ENCODE measurements at places on chromosomes 12 and 14. TPM values are rescaled to one million over a fixed set of nuclear protein-coding genes. Genes with fewer than 3 reads are reported as not detected.
A peak's percentile ranks its signal among the peaks of the same experiment; 100 is the strongest.

- no peaks in the 10 kb centered on the region for H3K36me3 ChIP-seq
- no peak for DNase-seq
- no peaks in the 10 kb centered on the region for H3K27me3 ChIP-seq
- H3K4me3 ChIP-seq, result no peak overlapping the region
Measured at GRCh38 chr14:54985156-54985555, 41.7 kb downstream of the WDHD1 start.

DNA sequence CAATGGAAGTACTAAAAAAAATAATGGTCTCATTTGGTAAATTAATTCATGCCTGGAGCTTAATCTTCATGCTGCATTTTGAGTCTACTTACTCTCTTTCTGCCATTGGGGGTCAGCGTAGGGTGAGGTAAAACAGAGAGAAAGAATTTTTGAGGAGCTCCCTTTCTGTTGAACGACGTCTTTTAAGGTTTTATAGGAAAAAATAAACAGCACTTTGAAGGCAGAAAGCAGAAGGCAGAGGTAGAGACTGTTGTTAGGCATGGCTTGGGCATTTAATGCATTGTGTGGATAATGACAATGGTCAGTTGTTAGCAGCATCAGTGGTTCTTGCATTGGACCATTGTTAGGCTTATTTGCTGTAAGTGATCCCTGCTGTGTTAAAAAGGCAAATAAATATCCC, 557.2 kb upstream of the STXBP6 start:
- no peaks in the 10 kb centered on the region for H3K36me3 ChIP-seq
- H3K4me3 ChIP-seq, result no peak overlapping the region
- H3K4me1 ChIP-seq, result no peaks in the 10 kb centered on the region
- no peak for DNase-seq

- no peak for DNase-seq
- no peaks in the 10 kb centered on the region for H3K27me3 ChIP-seq
- peaks cover 61% of the 10 kb centered on the region for H3K4me1 ChIP-seq
- no peak overlapping the region for H3K4me3 ChIP-seq
- H3K36me3 ChIP-seq, result no peaks in the 10 kb centered on the region
Measured at GRCh38 chr12:122884091-122884826, 11.7 kb downstream of the VPS37B start.

GRCh38 chr12:124849382-124849781, 14.3 kb downstream of the SCARB1 start:
- H3K36me3 ChIP-seq, result no peaks in the 10 kb centered on the region
- H3K4me1 ChIP-seq, result peaks cover 10% of the 10 kb centered on the region
- no peak overlapping the region for H3K27ac ChIP-seq
- H3K4me3 ChIP-seq, result no peak overlapping the region
- no peak for DNase-seq
- H3K27me3 ChIP-seq, result no peaks in the 10 kb centered on the region

GRCh38 chr12:25241167-25242020, 9.3 kb downstream of the KRAS start:
- no peak for DNase-seq
- peaks cover 2% of the 10 kb centered on the region for H3K4me1 ChIP-seq
- H3K27me3 ChIP-seq, result no peaks in the 10 kb centered on the region
- H3K36me3 ChIP-seq, result no peaks in the 10 kb centered on the region

- no peak for DNase-seq
- no peak overlapping the region for H3K4me3 ChIP-seq
- H3K27ac ChIP-seq, result no peak overlapping the region
- no peaks in the 10 kb centered on the region for H3K36me3 ChIP-seq
- H3K4me1 ChIP-seq, result no peaks in the 10 kb centered on the region
Measured at GRCh38 chr12:63078906-63079305, 72.1 kb downstream of the AVPR1A start.

DNA sequence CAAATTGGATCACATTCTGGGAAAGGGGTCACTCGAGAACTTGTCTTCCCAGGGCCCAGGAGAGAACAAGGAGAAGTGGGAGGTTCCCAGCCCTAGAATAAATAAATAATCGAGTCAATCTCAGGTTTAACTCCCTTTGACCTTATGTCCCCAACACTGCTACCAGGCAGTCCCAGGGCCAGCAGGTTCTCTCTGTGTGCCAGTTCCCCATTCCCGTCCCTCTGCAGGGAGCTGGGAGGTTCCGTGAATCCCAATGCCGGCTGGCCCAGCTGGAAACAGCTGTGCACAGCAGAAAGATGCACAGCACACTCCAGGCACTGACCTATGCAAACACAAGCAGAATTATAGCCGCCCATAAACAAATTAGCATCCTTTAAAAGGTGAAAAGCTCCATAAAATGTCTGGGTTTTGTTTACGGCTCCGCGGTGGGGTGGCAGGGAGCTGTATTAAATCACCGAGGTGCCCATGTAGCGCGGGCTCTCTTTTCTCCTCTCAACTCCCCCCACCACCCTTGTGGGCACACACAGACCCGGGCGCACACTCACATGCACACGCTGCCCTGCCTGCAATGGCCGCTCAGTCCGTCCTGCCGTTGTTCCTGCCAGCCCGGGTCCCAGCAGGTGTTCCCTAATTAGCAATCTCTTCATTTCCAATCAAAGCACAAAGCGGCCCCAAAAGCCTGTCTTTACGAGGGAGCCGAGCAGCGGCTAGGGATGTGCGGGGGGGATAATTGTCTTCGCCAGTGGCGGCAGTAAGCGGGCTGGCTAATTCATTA, 46.6 kb upstream of the ESRRB start:
- H3K27ac ChIP-seq, result no peak overlapping the region
- no peaks in the 10 kb centered on the region for H3K36me3 ChIP-seq
- H3K27me3 ChIP-seq, result no peaks in the 10 kb centered on the region
- no peak overlapping the region for H3K4me3 ChIP-seq

GRCh38 chr14:81509838-81510452, 23.7 kb downstream of the SEL1L start:
- DNase-seq, result no peak
- H3K27ac ChIP-seq, result peak overlapping the region; percentile 14
- H3K27me3 ChIP-seq, result no peaks in the 10 kb centered on the region
- H3K4me1 ChIP-seq, result peaks cover 30% of the 10 kb centered on the region
- no peak overlapping the region for H3K4me3 ChIP-seq

GRCh38 chr12:3520168-3520567, 29.2 kb downstream of the PRMT8 start:
- no peaks in the 10 kb centered on the region for H3K27me3 ChIP-seq
- H3K27ac ChIP-seq, result no peak overlapping the region
- H3K4me1 ChIP-seq, result no peaks in the 10 kb centered on the region
- no peaks in the 10 kb centered on the region for H3K36me3 ChIP-seq
- no peak overlapping the region for H3K4me3 ChIP-seq

DNA sequence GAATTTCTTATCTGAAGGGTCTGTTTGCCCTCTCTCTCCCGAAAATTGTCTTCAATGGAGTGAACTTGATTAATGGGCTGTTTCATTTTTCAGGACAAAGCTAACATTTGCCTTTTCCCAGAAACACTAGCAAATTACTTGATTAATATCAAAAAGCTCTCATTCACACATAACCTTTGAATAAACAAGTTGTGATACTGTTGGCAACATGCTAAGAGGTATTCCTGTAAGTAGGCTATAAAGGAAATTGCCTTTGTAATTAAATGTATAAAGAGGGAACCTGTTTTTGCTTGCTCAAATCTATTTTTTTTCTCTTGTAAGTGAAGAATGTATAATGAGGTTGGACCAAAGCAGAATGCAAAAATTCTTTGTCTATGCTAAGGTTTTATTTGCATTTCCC, 457.2 kb downstream of the TMTC2 start:
- no peak overlapping the region for H3K27ac ChIP-seq
- H3K4me3 ChIP-seq, result no peak overlapping the region
- no peak for DNase-seq

- H3K4me1 ChIP-seq, result no peaks in the 10 kb centered on the region
- H3K27me3 ChIP-seq, result no peaks in the 10 kb centered on the region
- no peak overlapping the region for H3K27ac ChIP-seq
- H3K36me3 ChIP-seq, result no peaks in the 10 kb centered on the region
Measured at GRCh38 chr12:111089616-111090015, 169.2 kb upstream of the MYL2 start.

The FAM90A1 gene
- total RNA-seq, result not detected

GRCh38 chr14:21109377-21110138, 8.7 kb downstream of the TMEM253 start:
- no peak for DNase-seq
- peaks cover 25% of the 10 kb centered on the region for H3K4me1 ChIP-seq
- no peaks in the 10 kb centered on the region for H3K36me3 ChIP-seq
- no peaks in the 10 kb centered on the region for H3K27me3 ChIP-seq
- H3K4me3 ChIP-seq, result no peak overlapping the region

The PPP1R36 gene
- total RNA-seq, result not detected

The LAG3 gene
- 1.5 TPM for total RNA-seq

The PRIMA1 gene
- total RNA-seq, result 3.5 TPM

- no peaks in the 10 kb centered on the region for H3K36me3 ChIP-seq
- no peak for DNase-seq
- H3K4me1 ChIP-seq, result peaks cover 40% of the 10 kb centered on the region
- no peaks in the 10 kb centered on the region for H3K27me3 ChIP-seq
- no peak overlapping the region for H3K4me3 ChIP-seq
- peak overlapping the region; percentile 80 for H3K27ac ChIP-seq
Measured at GRCh38 chr14:59320361-59320760, 131.9 kb downstream of the DAAM1 start.

DNA sequence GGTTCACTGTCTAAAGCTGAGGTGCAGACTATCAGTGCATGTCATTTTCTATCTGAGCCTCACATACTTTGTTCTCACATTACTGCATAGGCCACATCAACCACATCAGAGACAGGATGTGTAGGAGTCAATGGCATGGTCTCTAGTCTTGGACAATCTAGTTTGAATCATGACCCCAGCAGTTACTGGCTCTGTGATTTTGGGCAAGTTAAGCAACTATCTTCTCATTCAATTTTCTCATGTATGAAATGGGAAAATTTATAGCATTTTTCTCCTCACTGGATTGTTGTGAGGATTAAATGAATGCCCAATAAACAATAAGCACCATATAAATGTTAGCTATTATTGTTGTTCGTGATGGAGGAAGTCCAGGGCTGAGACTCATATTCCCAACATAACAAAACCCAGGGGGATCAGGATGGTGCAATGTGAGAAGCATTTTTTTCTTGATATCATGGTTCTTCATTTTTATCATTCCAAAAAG, 432.6 kb downstream of the LRIG3 start:
- H3K4me1 ChIP-seq, result no peaks in the 10 kb centered on the region
- no peaks in the 10 kb centered on the region for H3K27me3 ChIP-seq
- no peak for DNase-seq
- no peak overlapping the region for H3K4me3 ChIP-seq
- H3K36me3 ChIP-seq, result no peaks in the 10 kb centered on the region

GRCh38 chr12:130236446-130236845, 74.2 kb downstream of the FZD10 start:
- H3K4me3 ChIP-seq, result no peak overlapping the region
- H3K27me3 ChIP-seq, result no peaks in the 10 kb centered on the region
- no peaks in the 10 kb centered on the region for H3K36me3 ChIP-seq
- DNase-seq, result no peak

DNA sequence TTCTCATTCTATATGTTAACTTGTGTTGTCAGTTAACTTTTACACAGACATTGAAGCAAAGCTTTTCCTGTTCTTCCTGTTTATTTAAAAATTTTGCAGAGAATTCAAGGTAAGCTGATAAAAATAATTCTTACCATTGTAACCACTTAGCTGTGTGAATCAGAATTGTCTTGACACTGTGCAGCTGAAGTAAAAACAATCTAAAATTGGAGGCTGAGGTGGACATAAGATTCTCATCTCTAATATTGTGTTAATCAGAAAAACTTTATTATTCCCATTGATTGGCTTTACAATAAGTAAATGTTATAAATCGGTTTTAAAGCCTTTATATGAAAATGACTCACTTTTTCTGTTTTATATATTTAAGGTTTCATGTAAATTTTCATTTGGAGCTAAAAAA, 240.3 kb upstream of the PLEKHG7 start:
- DNase-seq, result no peak
- H3K36me3 ChIP-seq, result no peaks in the 10 kb centered on the region
- H3K4me1 ChIP-seq, result no peaks in the 10 kb centered on the region
- no peaks in the 10 kb centered on the region for H3K27me3 ChIP-seq
- no peak overlapping the region for H3K4me3 ChIP-seq

DNA sequence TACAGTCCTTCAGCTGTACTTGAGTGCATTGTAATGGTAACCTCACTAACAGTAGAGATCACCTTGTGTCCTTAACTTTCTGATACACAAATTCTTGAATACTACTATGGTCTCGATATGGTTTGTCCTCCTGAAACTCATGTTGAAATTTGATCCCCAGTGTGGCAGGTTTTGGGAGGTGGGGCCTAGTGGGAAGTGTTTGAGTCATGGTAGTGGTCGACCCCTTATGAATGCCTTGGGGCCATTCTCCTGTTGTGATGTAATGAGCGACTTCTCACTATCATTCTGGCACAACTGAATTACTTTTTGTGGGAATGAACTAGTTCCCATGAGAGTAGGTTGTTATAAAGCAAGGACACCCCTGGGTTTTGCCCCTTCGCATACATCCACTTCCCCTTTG, 52.3 kb downstream of the IPO8 start:
- no peak for DNase-seq
- H3K36me3 ChIP-seq, result peaks cover 11% of the 10 kb centered on the region
- H3K27ac ChIP-seq, result no peak overlapping the region
- no peaks in the 10 kb centered on the region for H3K27me3 ChIP-seq
- H3K4me1 ChIP-seq, result peaks cover 3% of the 10 kb centered on the region

The GPR162 gene
- 3.1 TPM for total RNA-seq

The GALNT6 gene
- 9.9 TPM for total RNA-seq

GRCh38 chr12:6200256-6201212, at the start of gene CD9:
Gene CD9 (plus strand): TSS chr12:6200400. CDS start chr12:6200500, 100 bp downstream.
- no peaks in the 10 kb centered on the region for H3K27me3 ChIP-seq
- H3K27ac ChIP-seq, result peak within 1 kb of the TSS; percentile 97
- H3K4me1 ChIP-seq, result peaks cover 57% of the 10 kb centered on the region
- H3K4me3 ChIP-seq, result peak within 1 kb of the TSS; percentile 95
- no peak for DNase-seq
- H3K36me3 ChIP-seq, result no peaks in the 10 kb centered on the region

DNA sequence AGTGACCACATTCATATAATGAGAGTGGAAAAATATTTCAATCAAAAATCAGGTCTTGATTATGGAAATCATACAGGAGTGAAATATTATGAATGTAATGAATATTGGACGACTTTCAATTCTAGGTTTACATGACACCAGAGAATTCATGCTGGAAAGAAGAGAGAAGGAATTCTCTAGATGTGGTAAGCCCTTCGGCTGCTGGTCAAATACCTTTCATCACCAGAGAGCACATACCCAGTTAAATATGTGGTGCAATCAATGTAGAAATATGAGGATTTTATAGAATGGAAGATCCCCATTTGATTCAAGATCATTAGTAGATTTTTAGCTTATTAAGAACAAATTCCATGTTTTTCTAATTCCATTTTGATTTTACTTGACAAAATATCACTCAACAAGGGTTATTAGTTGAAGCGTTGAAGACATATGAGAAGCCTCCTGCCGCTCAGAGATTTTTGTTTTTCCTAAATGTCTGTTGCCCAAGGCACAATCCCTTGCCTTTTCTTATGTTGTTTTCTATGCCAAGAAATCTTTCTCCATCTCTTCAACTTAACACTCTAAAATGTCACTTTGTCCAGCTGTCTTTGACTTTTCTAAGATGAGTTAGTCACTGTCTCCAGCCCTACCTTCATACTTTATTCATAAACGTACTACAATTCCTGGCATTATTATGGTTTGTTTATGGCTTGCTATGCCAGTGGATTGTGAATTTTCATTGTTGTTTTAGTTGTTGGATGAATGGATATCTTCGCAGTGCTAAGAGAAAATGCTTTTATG, 72.8 kb upstream of the ZDHHC17 start:
- H3K27ac ChIP-seq, result no peak overlapping the region
- peaks cover 4% of the 10 kb centered on the region for H3K4me1 ChIP-seq
- H3K36me3 ChIP-seq, result no peaks in the 10 kb centered on the region
- H3K27me3 ChIP-seq, result no peaks in the 10 kb centered on the region
- no peak overlapping the region for H3K4me3 ChIP-seq
- no peak for DNase-seq

Measured in thoracic aorta (tissue), 2 donors.